Fibroblast of skin of right biceps (primary cell): ENCODE measurements at places on chromosomes 7 and 10.

DNA sequence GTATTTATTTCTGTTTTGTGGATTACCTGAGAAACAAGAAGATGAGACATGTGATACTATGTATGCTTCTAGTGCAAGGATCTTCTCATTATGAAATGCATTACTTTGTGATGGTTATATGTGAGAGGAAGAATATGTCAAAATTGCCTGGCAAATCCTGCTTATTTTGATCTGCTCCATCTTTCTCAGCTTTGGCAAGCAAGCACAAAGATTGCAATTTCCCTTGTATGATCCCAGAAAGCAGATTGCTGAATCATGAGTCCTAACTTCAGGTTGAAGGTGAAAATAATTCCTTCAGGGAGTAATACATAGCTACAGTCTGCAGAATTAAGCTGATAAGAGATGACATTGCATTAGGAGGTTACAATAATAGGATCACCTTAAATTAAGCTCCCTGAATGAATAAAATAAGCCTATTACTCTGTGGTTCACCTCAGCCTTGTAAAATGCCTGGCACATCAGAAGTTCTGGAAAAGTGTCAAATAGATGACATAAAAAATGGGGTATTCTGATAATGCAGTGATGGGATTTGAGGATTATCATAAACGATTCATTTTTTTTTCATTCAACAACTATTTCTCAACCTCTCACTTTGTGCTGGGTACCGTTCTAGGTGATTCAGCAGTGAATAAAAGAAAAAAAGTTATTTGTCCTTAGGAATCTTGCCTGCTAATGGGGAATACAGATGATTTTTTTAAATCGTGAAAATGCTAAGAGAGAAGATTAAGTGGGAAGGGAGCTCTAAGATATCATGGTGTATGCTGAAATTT, 120.7 kb downstream of the CHN2 start:
- DNase-seq = no peak

DNA sequence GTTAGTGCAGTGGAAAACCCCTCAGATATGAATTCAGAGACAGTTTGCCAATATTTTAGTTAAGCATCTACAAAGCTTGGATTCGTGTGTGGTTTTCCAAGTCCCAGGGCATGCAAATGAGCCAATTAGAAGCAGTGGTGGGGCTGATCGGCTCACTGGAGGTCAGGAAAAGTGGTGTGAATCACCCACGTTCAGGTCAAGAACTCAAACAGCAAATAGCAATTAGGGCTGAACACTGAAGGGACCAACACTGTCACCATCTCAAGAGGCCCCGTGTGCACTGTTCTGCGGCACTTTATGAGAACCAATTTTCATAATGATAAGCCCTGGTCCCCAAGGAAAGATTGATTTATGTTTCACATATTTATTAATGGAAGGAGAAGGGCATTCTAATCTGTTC, 68.9 kb downstream of the ADARB2 start:
- DNase-seq = no peak

DNA sequence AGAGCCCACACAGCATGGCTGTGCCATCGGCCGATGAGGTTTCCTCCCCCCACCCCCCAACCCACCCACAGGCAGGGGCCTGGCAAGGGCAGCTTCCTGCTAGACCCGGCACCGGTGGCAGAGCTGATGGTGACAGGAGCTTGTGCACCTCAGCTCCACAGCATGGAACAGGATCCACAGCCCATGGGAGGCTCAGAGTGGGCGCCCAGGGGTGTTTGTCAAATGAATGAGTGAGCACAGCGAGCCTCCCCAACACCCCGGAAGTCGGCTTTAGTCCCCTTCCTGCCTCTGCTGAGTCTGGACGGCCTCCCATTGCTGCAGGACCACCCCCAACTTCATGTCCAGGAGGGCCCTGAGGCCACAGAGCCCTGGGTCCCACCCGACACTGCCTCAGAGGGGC, 68.9 kb downstream of the PDGFA start:
- no peak for DNase-seq

DNA sequence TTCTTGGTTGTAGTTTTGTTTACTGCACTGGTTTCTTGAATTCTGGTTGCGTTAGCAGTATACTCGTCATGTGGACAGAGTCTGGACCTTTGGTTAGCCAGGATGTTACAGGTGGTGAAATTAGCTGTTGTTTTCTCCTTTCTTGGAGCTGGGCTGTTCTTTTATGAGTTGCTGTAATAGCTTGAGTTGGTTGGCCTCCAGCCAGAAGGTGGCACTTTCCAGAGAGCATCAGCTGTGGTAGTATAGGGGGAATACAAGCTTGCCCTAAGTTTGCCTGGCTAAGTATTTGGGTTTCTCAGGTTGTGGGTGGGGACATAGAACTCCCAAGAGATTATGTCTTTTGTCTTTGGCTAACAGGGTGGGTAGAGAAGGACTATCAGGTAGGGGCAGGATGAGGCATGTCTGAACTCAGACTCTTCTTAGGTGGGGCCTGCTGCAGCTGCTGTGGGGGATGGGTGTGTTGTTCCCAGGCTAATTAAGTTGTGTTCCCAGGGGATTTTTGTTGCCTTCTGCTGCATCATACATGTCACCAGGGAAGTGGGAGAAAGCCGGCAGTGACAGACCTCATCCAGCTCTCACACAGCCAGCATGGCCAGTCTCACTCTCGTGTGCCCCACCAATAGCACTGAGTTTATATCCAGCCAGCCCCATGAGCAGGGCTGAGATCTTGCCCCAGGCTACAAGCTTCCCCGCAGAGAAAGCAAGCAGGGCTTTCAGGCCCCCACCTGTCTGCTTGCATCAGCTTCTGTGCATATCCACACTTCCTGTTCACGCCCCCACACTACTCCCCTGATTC, 246.7 kb upstream of the TPK1 start:
- DNase-seq = no peak

DNA sequence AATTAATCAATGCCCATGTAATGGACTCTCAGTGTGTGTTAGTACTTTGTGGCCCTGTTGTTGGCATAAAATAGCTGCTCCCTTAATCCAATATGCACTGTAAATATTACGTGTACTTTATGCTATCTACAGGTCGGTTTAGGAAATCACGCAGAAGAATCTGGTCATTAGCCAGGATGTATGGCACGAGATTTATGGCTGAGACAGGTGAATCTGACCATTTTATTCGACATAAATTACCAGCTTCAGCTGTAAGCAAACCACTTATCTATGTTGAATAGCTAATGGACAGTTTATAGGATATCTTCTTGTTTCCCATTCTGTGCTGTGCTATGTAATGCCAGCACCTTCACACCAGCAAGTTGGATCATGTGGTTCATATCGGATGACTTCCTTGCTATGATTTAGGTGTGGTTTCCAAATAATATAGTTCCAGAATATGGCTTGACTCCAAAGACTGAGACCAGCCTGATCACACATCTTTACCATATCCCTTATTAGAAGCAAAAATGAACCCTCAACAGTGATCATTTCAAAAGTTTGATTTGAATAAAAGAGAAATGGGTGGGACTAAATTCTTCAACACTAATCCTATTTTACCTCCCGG, 301.4 kb downstream of the AHR start:
- no peak for DNase-seq

- DNase-seq = peak; percentile 35
These were observed 27.4 kb upstream of the SYPL1 start for GRCh38 chr7:106139265-106140251.

DNA sequence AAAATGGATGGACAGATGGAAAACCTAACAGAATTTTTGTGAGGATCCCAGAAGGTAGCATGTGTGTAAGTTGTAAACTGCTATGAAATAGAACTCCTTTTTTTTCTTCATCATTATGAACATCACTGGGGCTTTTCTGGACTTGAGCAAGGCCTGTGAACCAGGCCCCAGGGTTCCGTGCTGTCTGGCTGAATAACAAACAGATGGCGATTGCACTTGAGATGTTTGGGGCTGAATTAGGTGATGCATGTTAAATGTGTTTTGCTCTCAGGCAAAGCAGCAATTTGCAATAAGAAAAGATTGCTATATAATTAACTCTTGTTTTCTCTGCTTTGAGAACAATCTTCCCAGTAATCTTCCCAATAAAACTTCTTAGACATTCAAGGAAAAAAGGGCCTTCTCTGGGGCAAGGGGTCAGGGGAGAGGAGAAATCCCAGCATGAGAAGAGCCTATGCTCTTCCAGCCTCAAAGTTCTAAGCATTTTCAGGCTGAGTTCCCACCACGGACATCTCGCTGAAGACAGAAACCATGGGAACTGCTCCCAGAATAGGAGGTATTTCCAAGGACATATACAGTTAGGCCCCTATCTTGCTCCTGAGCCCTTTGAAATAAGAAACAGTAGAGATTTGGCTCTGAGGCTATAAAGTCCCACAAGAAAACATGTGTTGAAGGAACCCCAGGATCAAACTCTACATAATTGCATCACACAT, 98.7 kb downstream of the ITIH5 start:
- no peak for DNase-seq

GRCh38 chr7:51027106-51027934, 244.6 kb upstream of the GRB10 start:
- no peak for DNase-seq
